ENCODE measurements at places on chromosomes 1 and 21.

DNA sequence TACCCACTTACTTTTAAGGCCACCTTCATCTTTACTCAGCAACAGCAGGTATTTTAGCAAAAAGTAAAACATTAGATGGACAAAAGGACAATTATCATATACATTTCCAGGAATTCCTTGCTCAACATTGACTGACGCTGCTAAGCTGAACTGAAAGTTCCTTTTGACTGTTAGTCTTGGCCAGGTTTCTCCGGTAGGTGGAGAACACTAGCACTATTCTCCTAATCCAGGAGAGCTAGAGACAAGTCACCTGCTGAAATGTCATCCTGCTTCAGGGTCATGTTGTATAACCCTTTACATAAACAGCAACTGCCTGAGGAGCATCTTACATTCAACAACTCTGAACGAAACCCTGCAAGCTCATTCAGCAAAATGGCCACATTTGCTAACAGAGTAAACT lies 109.0 kb upstream of the ESRRG start:
- DNase-seq = peak; percentile 3

GRCh38 chr1:222877854-222878253 lies 63.0 kb downstream of the DISP1 start:
- peak; percentile 72 for DNase-seq

DNA sequence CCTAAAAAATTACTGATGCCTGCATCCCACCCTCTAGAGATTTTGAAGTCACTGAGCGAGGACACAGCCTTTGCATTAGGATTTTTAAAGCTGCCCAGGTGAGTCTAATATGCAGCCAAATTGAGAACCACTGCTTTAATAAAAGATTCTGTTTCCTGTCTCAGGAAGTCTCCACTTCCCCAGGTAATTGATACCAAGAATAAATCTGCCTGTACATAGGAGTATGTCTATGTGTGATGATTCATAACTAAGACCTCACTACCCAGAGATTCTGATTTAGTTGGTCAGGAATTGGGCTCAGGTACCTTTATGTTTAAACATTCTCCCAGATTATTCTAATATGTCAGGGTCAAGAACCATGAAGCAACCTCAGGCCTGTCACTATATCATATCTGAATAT lies 108.8 kb upstream of the ARTN start:
- no peak for DNase-seq

- no peak for DNase-seq
These were observed 39.2 kb upstream of the SCMH1 start for GRCh38 chr1:41281334-41281733.

GRCh38 chr21:45294509-45295291 lies 7.0 kb upstream of the POFUT2 start:
- DNase-seq = no peak

DNA sequence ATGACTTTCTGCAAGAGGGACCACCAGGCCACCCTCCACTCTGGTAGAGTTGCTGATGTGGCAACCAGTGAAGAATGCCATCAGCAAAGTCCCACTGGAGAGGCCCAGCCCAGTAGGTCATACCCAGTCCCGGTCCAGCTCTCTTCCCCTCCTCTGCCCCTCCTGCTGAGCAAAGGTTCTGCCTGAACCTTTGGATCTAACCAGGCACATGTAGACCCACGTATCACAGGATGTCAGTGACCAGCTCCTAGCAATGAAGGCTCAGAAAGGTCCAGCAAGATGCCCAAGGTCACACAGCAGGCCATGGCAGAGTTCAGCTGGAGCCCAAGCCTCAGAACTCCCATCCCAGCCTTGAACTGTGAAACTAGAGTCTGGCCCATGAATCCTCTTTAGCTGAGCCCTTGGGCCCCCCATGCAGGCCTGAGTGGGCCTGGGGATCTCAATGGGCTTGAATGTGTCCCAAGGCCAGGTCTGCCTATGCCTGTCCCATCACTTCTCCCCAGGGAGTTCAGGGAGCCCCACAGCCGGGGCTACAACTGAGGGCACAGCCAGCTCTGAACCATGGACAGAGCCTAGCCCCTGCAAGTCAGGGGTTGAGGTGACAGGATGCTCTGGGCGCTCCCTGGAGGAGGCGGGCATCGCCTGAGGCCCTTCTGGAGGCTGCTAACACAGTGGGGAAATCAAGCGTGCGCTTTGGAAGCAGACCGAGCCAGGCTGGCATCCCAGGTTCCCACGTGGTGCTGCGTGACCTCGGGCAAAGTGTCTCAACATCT lies 21.4 kb upstream of the PADI1 start:
- no peak for DNase-seq

Data from HepG2 (cell line).